NCI-H2081 treated with DMSO at 0.1 percent for 48 hours (cell line): ENCODE measurements at places on chromosomes 16 and 17.

GRCh38 chr17:8060274-8060673 is 21.4 kb downstream of the ALOX15B start:
- no peak for DNase-seq

- DNase-seq, result no peak
Observed at GRCh38 chr16:19086322-19087199, 19.1 kb downstream of the COQ7 start.

- no peak for DNase-seq
Observed at GRCh38 chr16:25413975-25414374, 156.3 kb upstream of the ZKSCAN2 start.

- no peak for DNase-seq
Observed at GRCh38 chr16:54270711-54271110, 15.9 kb downstream of the IRX3 start.

- DNase-seq, result no peak
Observed at GRCh38 chr17:27241346-27241946, 52.5 kb upstream of the WSB1 start.

DNA sequence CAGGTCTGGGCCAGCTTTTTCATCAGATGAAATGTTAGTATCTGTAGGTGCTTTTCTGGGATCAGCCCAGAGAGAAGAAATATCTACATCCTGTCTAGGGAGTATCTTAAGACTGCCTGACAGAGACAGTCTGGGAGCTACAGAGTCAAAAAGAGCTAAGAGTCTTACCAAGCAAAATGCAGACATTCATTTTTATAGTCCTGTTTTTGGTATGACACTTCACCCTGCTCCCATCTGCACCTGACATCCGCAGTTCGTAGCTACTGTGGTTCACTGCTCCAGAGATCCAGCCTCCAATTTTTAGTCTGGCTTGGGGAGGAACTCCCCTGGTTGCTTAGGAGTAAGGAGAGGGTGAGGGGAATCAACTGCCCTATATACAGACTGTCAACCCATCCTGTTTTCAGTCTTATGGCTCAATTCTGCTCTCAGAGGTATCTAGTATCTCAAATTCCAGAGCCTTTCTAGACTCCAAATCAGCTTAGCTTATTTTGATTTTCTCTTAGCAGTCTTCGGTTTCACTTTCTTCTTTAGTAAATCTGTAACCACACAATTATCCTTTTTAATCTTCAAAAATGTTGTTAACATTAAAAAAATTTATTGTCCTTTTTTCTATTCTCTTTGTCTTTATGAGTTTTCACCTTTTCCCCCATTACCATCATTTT is 97.8 kb downstream of the TMEM100 start:
- no peak for DNase-seq

DNA sequence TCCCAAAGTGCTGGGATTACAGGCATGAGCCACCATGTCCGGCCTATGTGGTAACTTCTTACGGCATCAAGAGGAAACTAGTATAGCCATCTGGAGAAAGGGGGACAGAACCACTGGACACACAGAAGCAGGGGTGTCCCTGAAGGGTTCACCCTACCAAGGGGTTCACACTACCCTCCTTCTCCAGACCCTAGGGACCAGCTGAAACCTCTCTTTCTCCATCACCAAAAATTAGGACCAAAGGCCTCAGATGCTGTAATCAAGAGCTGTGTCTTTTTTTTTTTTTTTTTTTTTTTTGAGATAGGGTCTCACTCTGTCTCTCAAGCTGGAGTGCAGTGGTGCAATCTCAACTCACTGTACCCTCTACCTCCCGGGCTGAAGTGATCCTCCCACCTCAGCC is 33.2 kb downstream of the ZFHX3 start:
- no peak for DNase-seq

- no peak for DNase-seq
Observed at GRCh38 chr16:88685156-88686061, 898 bp downstream of the SNAI3 start.

DNA sequence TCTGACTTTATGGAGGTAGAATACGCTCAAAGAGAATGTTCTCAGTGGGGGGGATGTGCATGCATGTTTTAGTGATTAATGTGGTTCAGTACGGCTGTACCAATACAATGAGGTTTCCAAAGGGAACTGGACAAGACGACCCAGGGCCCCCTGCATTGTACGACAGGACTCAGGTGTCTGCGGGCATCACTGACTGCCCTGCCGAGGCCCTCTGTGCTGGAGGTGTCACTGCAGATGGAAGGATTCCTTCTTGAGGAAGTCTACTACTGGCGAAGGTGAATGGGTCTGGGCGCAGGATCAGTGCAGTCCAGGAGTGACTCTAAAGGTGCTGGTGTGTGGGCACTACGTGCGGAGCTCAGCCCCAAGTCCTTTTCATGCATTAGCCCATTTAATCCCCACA is 3.5 kb upstream of the LGALS9 start:
- no peak for DNase-seq

GRCh38 chr17:78257810-78258322 is 26.4 kb downstream of the TMEM235 start:
- no peak for DNase-seq

DNA sequence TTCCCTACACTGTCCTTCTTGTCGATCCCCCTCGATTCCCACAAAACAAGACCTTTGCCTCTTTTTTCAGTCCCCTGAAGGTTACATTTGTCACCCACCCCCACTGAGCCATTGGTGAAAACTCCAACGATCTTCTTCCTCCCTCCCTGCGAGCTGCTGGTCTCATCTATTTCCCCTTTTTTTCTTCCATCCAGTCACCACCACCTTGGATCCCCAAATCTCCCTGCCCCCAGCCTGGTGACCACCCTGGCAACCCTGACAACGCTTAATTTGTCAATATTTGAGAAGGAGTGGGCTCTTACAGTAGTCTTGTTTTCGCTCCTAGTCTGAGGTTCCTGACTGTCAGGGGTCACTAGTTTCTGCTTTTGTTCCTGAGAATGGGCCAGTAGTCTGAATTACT is 62.9 kb downstream of the SMPD3 start:
- no peak for DNase-seq

DNA sequence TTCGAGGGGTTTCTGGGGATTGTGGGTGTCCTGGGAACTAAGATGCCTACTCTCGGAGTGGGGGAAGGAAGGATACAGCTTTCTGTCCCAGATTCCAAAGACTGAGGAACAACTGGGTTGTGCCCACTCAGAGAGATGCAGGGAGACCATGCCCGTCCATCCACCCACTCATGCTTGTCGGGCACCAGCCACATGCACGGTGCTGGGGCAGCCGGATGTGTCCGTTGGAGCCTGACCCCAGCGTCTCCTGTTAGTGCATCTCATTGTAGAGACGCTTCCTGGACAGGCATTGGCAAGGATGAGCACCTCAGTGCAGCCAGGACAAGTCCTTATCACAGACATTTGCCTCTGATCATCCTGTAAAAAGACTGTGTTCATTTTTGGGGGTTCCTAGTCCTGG is 58.1 kb downstream of the METRNL start:
- DNase-seq, result no peak

- DNase-seq, result no peak
Observed at GRCh38 chr16:1556254-1556653, 22.8 kb downstream of the TMEM204 start.

DNA sequence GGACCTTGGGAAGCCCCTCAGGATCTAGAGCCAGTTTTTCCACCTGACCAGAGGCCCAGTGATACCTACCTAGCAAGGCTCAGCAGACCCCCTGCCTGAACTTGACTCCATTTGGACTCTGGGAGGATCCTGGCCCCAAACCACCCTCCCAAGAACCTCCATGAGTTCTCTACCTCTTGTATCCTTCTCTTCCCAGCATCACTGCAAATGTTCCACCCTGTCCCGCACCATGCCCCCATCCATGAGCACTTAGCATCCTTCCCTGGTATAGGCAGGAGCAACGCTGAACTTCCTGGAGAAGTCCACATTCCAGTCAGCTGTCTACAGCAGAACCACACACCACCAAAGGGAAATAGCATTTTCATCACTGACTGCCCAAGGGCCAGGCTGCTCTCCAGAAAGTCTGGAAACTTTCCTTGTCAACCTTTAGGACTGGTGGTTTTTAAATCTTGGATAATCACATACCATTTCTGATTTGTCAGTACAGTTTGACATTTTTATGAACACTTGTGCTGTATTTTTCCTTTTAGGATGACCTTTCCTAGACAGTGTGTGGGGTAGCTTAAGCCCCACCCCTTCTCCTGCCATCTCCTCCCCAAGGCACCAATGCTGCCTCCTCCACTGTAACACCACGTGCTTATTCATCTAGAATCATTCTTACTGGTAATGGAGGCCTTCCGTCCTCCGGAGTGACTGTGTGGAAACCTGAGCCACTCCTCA is 13.9 kb downstream of the EIF4A3 start:
- DNase-seq, result no peak

- DNase-seq, result no peak
Observed at GRCh38 chr17:64491034-64491860, 5.6 kb downstream of the POLG2 start.

- no peak for DNase-seq
Observed at GRCh38 chr17:13597723-13598347, 3.9 kb downstream of the HS3ST3A1 start.

GRCh38 chr16:11380836-11381235 is 35.6 kb downstream of the RMI2 start:
- DNase-seq, result no peak

DNA sequence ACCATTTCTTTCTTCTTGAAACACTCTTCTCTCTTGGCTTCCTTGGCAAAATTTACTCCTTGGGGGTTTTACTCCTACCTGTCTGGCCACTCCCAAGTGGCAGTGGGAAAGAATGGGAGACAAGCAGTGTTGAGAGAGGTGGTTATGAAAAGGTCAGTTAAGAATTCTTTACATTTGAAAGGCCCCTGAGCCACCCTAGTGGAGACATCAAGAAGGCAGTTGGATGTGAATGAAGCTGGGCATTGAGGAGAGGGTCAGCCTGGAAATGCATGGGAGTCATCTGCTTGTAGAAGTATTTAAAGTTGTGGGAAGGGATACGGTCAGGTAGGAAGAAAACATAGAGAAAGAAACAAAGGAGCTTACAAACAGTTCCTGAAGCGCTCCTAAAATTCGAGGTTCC is 42.3 kb upstream of the CCNF start:
- no peak for DNase-seq

- DNase-seq, result no peak
Observed at GRCh38 chr17:77618731-77619130, 339.8 kb upstream of the TNRC6C start.

- DNase-seq, result no peak
Observed at GRCh38 chr16:11439790-11440656, 94.8 kb downstream of the RMI2 start.

- no peak for DNase-seq
Observed at GRCh38 chr17:69433093-69433492, 18.6 kb downstream of the MAP2K6 start.

- no peak for DNase-seq
Observed at GRCh38 chr16:68492543-68493411, 44.5 kb upstream of the SMPD3 start.

GRCh38 chr17:49955157-49955556 is 13.8 kb upstream of the DLX4 start:
- DNase-seq, result no peak

DNA sequence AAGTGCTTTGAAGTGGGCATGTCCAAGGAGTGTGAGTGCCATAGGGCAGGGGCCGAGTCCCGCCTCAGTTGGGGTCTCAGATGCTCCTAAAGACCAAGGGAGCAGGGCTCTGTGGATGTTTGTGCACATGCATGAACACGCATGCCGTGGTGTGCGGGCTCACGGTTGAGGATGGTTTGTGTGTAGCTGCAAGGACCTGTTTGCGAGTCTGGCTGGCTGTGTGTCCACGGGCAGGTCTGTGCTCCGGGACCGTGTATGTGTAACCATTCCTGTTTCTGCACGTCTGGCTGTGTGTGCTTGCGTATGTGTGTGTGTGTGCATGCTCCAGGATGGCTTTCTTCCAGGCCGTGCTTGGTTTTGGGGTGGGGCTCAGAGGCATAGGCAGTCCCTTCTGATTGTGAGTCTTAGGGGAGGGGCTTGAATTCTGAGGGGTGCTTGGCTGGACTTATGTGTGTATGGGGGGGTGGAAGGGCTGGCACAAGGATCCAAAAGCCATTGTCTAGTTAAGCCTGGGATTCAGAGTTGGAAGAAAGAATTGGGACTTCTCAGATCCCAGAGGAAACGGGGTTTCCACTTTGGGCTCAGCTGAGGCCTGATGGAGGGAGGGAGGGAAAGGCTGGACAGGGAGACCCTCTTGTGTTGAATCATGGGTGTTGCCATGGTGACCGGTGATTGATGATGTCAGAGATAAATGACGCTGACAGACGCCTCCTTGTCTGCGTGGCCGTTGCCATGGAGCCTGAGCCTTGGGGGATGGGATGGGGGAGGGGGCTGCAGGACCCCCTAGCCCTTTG is 14.4 kb downstream of the GJD3 start:
- DNase-seq, result no peak

DNA sequence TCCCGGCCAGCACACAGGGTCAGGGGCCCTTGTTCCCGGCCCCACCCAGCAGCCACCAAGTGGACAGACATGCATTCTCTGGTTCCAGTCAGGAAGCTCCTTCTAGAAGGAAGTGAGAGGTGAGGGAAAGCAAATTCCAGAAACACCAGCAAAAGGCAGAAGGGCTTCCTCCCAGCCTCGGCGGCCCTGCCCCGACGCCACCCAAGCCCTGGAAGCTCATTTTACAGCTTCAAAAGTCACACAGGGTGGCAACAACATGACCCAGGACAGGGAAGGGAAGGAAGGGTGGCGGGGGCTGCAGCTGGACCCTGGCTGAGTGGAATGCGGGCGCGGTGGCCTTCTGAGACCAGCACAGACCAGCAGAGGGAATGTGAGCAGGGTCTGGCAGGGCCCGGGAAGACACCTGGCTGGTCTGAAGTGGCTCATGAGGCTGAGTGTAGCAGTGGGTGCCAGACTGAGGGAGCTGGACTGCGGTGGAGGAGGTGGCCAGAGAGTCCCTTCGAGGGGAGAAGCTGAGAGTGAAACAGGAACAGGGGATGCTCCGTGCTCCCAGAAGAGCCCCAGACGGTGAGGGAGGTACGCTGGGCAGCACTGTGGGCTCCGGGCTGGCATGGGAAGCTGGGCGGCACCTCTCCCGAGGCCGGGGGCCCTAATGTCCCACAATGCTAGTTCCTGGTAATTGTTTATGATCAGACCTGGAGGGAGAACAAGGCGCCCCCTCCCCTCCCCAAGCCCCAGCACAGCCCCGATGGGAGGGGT is 1.9 kb upstream of the UNC13D start:
- DNase-seq, result no peak

DNA sequence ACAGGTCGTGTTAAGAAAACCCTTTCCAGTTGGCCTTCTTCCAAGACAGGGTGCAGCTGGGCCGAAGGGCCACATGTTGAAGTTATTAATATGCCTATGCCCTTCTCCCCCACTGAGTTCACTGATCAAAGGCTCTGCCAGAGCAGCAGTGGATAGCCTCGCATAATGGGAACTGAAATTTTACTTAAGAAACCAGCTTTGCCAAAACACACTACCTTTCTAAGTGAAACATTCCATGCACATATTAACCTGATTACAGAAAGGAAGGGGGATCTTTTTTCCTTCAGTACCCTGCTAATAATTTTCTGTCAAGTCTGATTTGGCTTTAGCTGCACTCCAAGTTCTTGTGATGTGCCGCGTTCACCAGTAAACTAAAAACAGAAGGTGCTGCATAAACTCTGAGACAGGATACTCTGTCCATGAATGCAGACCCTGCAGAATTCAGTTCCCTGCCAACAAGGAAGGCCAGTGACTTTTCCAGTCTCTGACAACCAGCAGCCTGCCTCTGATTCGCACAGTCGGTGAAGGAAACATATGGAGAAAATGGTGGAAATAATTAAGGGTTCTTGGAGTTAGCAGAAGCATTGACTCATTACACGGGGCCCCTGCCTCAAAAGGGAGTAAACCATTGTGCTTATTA is 283.8 kb downstream of the ZFHX3 start:
- no peak for DNase-seq
